ENCODE measurements at places on chromosomes 12 and 14.

- DNase-seq, result peak; percentile 42
Measured at GRCh38 chr12:44015333-44015941, 179.6 kb downstream of the TMEM117 start.

DNA sequence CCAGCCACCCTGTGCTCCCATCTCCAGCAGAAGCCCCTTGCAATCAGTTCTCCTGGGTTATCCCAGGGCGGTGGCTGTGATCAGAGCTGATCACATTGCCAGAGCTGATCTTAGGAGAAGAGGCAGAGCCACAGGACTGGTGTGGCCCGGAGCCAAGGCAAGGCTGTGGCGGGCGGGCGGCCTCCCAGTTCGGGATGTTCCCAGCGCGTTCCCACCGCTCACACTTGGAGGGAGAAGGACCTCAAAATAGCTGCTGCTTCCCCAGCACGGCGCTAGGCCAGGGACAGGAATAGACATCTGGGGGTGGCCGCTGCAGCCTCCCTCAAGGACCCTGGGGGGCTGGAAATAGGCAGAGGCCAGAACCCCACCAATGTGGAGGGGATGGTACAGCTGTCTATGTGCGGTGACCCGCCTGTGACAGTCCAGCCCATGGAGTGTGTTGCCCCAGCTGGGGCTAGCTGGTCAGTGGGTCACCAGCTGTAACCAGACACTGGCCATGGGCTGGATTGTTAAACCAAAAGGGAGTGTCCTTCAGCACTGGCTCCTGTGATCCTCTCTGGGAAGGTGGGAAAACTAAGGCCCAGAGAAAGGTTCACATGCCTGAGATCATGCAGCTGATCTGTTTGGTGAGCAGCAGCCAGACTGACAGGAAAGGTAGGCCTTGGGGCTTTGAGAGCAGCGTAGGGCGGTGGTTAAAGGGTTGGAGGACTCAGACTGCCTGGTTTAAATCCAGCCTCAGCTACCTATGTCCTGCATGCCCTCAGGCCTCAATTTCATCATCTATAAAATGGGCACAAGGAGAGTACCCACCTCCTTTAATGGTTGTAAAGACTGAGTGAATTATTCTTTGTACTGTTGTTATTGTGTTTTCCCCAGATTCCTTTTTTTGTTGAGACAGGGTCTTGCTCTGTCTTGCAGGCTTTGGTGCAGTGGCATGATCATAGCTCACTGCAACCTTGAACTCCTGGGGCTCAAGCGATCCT is 8.0 kb upstream of the POP5 start:
- no peak for DNase-seq

GRCh38 chr12:26281320-26281719 is 85.9 kb downstream of the SSPN start:
- no peak for DNase-seq

- DNase-seq, result no peak
Measured at GRCh38 chr12:91883811-91884210, 261.8 kb downstream of the BTG1 start.

DNA sequence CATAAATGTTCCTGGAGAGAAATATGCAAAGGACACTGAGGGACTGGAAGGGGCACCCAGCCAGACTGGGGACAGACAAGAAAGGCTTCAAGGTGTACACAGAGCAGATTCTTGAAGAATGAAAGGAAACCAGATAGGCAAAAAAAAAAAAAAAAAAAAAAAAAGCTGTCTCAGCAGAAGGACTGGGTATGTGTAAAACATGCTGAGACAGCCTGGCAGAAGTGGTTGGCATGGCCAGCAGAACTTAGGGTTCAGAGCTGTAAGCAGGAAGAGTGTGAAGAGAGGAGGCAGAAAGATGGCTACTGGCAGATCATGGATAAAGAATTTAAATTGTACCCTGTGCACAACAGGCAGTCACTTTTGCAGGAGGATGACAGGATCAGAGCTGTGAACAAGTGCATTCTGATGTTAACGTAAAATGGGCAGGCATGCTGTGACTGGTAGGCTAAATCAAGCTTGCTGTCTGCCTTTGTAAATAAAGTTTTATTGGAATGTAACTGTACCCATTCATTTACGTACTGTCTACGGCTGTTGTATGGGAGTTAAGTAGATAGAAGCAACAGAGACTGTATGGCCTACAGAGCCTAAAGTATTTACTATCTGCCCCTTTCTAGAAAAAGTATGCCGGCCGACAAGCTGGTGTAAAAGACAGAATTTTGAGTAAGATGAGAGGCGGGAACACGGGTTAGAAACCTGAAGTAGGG is 42.2 kb downstream of the UBR7 start:
- DNase-seq, result no peak

GRCh38 chr14:78259831-78260230 is 89.7 kb downstream of the NRXN3 start:
- DNase-seq, result no peak

- DNase-seq, result no peak
Measured at GRCh38 chr14:54818201-54819133, 84.2 kb downstream of the GCH1 start.

- DNase-seq, result no peak
Measured at GRCh38 chr14:80100681-80101080, 110.6 kb downstream of the DIO2 start.

DNA sequence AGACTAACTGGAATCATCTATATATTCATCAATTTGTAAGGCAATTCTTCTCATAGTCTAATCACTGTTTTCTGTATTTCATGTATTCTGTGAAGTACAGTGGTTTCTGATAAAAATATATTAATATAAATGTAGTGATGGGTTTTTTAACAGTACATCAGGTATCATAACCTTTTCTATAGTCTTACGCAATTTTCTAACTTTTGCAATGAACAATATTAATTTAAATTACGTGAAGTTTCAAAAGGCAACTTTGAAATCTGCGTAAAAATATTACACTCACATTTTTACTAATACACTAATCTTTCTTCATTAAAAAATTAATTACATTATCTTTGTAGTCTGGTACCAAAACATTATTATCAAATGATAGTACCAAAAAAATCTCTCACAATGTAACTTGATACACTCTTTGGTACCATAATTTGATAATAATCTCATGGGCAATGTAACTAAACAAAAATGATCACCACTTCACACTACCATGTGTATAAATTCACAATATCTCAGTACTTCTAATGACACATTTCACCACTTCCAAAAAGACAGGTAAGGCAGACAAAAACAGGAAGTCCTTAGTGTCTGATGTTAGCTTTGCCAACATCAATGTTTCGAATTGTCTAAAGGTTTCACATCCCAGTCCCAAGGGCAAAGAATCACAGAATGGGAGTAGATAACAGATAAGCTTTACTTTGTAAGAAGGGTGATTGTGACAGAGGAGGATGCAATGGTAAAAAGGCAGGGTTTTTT is 8.7 kb downstream of the DNAI7 start:
- DNase-seq, result no peak

DNA sequence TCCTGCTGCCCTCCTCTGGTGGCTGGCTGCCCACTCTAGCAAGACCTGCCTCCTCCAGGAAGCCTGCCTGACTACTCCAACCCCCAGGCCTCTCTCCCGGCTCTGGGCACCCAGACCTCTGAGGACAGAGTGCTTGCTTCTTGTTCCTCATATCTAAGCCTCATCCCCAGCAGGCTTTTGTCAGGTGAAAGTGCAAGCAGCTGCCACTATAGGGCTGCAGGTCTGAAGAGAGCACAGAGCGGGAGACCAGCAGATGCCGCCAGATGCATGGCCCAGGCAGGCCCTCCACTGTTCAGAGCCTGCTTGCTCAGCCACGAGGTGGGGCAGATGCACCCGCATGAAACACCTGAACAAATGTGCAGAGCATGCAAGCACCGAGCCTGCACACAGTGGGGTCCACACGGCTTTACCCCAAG is 73.0 kb downstream of the SERPINA3 start:
- DNase-seq, result no peak

Measured in suppressor macrophage treated with lipopolysaccharide for 4 hours (primary cell).